Hair follicular keratinocyte (primary cell): ENCODE measurements at places on chromosomes 5 and 9. TPM values are rescaled to one million over a fixed set of nuclear protein-coding genes. Genes with fewer than 3 reads are reported as not detected.

The KIF27 gene
- total RNA-seq, result 1.4 and 2.3 TPM in 2 replicates

The TRAF1 gene
- 0.38 and 1.4 TPM in 2 replicates for total RNA-seq

The SPINK6 gene
- total RNA-seq, result 10.3 and 28.1 TPM in 2 replicates

The PARP8 gene
- total RNA-seq, result 7.6 and 8.8 TPM in 2 replicates

The GZMA gene
- not detected in 2 replicates for total RNA-seq

The DMRT3 gene
- total RNA-seq, result not detected in 2 replicates

The MLANA gene
- total RNA-seq, result not detected in 2 replicates

The TMEM171 gene
- total RNA-seq, result 1.6 and 4.2 TPM in 2 replicates

The TNIP1 gene
- total RNA-seq, result 130 and 184 TPM in 2 replicates

The OR1J2 gene
- total RNA-seq, result not detected in 2 replicates

The CDX1 gene
- total RNA-seq, result not detected in 2 replicates

The DMRTA1 gene
- total RNA-seq, result 0.62 and 0.84 TPM in 2 replicates

The GDNF gene
- total RNA-seq, result 0.04 TPM in 1 of 2 replicates, not detected in the other

The ZNF454 gene
- total RNA-seq, result 0.08 and 0.16 TPM in 2 replicates

The ANKRD33B gene
- total RNA-seq, result 0.42 and 0.94 TPM in 2 replicates

The ACTBL2 gene
- total RNA-seq, result 0.04 TPM in 1 of 2 replicates, not detected in the other

The ASPN gene
- 0.08 TPM in 1 of 2 replicates, not detected in the other for total RNA-seq

The SLC36A3 gene
- total RNA-seq, result not detected in 2 replicates

The CARD19 gene
- total RNA-seq, result 53.7 and 76.0 TPM in 2 replicates

The EIF4EBP3 gene
- 6.4 and 7.2 TPM in 2 replicates for total RNA-seq

The PCDH1 gene
- 0.49 and 5.6 TPM in 2 replicates for total RNA-seq

The NR2F1-AS1 gene
- 0.11 TPM in 1 of 2 replicates, not detected in the other for total RNA-seq

The RFX3 gene
- 1.0 and 1.1 TPM in 2 replicates for total RNA-seq

The RNF14 gene
- 37.7 and 54.0 TPM in 2 replicates for total RNA-seq

The GLRA1 gene
- not detected in 2 replicates for total RNA-seq

The QSOX2 gene
- 12.3 and 15.1 TPM in 2 replicates for total RNA-seq

The FOXD4L6 gene
- 0.27 TPM in 1 of 2 replicates, not detected in the other for total RNA-seq

The EGFL7 gene
- total RNA-seq, result 11.1 and 18.8 TPM in 2 replicates

The SFXN1 gene
- total RNA-seq, result 45.7 and 87.1 TPM in 2 replicates

The LRRTM2 gene
- total RNA-seq, result 0.42 TPM in 1 of 2 replicates, not detected in the other

The ZNF883 gene
- total RNA-seq, result 1.6 and 2.7 TPM in 2 replicates

The ATP10B gene
- total RNA-seq, result 0.11 TPM in 1 of 2 replicates, not detected in the other

The IGFBPL1 gene
- not detected in 2 replicates for total RNA-seq

The GRXCR2 gene
- not detected in 2 replicates for total RNA-seq

The SEMA6A gene
- total RNA-seq, result 0.11 and 0.39 TPM in 2 replicates

The GABBR2 gene
- 0.08 TPM in 1 of 2 replicates, not detected in the other for total RNA-seq

The PRR16 gene
- total RNA-seq, result 0.39 and 0.42 TPM in 2 replicates

The RNF183 gene
- total RNA-seq, result not detected in 2 replicates

The MTAP gene
- 34.0 and 42.2 TPM in 2 replicates for total RNA-seq

The TMOD1 gene
- not detected in 2 replicates for total RNA-seq

The PCDHB5 gene
- total RNA-seq, result not detected in 2 replicates

The CARD9 gene
- 0.08 and 0.19 TPM in 2 replicates for total RNA-seq

The TAS2R1 gene
- total RNA-seq, result not detected in 2 replicates

The ANKRD34B gene
- not detected in 2 replicates for total RNA-seq

The POU5F2 gene
- total RNA-seq, result 0.04 and 0.08 TPM in 2 replicates

The TSLP gene
- total RNA-seq, result 0.23 and 0.78 TPM in 2 replicates

The CCNO gene
- 8.5 and 8.8 TPM in 2 replicates for total RNA-seq

The ABL1 gene
- total RNA-seq, result 28.3 and 28.6 TPM in 2 replicates

The PCSK1 gene
- 0.08 TPM in 1 of 2 replicates, not detected in the other for total RNA-seq

The TSSK1B gene
- total RNA-seq, result 0.04 and 0.08 TPM in 2 replicates

The ENHO gene
- not detected in 2 replicates for total RNA-seq
